NCI-H526 treated with DMSO at 0.1 percent for 48 hours (cell line): ENCODE measurements at places on chromosomes 6 and 20.

DNA sequence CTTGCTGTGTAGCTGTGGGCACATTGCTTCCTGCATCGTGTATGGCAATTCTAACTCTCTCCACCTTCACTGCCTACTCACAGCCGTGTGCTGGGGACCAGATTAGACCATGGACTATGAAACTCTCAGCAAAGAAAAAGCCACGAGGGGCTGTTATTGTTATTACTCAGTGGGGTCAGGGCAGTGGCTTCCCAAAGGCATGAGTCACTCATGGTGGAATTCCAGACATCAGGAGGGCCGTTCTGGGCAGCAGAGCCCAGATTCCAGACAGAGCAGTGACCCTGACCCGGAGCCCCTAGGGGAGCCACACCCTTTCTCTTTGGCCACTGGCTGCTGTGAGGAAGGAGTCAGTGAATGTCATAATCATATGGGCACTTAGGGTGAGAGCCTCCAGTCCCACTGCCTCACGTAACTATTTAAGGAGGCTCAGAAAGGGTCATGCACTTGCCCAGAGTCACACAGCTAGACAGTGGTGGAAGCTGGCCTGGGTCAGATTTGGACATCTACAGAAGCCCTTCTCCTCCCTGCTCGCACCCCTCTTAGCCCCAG lies 22.2 kb upstream of the CCN5 start:
- no peak for DNase-seq

DNA sequence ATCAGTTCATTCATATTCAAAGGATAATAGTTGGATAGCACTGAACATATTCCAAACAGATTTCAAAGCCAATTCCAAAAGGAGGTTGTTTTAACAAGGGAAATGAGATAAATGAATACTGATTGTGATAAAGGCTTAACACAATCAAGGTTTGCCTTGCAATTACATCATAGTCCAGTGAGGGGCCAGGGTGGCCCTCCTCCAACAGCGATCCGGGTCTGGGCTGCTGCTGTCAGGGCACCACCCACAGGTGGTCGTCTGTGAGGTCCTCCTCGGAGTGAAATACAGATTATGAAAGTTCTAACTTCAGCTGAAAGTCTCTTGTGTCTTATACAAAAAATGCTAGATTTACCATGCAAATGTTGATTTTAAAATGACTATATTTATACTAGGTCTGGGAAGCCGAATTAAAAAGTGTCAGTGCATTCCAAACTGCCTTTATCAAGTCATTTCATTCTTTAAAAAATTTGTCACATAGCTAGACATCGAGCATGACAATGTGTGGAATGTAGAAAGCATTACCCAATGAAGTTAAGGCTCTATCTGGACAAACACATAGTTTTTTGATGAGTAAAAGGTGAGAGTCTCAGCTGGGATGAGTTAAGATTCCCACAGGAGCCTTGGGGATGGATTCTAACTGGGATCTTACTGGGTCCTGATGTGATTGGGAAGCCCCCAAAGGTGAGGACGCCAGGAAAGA lies 65.9 kb upstream of the SLC22A23 start:
- DNase-seq: no peak

DNA sequence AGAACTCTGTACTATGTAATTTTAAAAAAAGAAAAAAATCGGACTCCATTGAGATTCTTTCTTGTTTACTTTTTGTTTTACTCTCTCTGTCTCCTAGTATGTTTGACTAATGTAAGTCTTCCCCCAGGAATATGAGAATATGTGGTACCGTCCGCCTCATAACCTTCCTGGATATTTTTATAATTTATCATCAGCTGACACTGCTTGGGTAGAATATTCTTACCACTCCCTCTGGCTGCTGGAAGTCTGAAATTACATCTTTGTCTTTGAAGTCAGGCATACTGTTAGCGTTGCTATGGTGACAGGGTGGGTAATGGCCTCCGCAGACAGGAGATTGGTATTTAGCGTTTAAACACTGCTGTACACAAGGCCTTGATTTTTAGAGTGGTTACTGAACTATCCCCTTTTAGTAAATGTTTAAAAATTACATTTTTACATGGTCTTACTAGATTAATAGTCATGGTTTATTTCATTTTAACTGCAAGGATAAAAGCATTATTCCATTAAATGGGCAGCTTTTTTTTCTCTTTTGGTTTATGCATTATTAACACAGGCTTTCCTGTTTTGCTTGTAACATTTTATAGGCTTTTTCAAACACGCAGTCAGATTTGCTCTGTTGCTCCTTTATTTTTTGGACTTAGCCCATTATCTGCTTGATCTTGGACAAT lies 176.4 kb downstream of the ARID1B start:
- peak; percentile 89 for DNase-seq

GRCh38 chr6:37507077-37507476 lies 7.4 kb upstream of the CCDC167 start:
- no peak for DNase-seq

DNA sequence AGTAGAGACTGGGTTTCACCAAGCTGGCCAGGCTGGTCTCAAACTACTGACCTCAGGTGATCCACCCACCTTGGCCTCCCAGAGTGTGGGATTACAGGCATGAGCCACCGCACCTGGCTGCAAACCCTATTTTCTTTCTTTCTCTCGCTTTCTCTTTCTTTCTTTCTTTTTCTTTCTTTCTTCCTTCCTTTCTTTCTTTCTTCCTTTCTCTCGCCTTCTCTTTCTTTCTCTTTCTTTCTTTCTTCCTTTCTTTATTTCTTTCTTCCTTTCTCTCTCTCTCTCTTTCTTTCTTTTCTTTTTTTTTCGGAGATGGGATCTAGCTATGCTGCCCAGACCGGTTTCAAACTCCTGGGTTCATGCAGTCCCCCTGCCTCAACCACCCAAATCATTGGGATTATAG lies 47.0 kb upstream of the TGM3 start:
- no peak for DNase-seq

- DNase-seq: no peak
Measured at GRCh38 chr20:8490076-8490830, 358.2 kb downstream of the PLCB1 start.

GRCh38 chr6:157867155-157867559 lies 44.1 kb downstream of the SNX9 start:
- DNase-seq: no peak

GRCh38 chr6:17703256-17703694 lies 3.5 kb downstream of the NUP153 start:
- DNase-seq: no peak

DNA sequence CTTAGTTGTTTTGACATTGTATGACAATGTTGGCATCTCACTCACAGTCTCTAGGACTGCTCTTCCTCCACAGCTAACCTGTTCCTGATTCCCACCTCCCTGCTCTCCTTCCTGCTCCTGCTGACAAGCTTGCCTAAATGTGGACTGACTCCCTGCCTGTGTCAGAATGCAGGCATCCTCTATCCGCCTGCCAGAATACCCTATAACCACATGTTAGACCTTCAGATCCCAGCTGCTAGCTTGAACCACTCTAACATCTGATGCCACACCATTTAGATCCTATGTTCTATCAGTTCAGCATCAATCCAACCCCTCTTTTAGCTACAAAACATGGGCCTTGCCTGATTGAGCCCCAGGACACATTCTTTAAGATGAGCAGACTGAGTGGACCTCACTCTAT lies 12.2 kb downstream of the FILIP1 start:
- no peak for DNase-seq

DNA sequence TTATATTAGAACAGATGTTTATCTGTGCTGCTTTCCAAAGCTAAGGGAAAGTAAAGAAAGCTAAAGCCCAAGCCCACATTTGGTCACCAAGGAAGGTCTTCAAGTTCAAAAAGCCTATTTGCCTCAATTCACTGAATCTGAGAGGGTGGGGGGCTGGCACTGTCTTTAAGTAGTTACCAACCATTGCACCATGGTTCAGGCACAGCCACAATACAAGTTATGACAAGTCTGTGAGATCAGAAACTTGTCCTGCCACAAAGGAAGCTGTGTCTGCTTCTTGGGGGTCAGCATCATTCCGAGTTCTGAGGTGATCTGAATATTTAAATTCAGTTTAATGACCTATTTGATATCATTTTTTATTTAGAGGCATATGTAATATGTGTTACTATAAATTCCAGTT lies 78.3 kb upstream of the OPRM1 start:
- no peak for DNase-seq

DNA sequence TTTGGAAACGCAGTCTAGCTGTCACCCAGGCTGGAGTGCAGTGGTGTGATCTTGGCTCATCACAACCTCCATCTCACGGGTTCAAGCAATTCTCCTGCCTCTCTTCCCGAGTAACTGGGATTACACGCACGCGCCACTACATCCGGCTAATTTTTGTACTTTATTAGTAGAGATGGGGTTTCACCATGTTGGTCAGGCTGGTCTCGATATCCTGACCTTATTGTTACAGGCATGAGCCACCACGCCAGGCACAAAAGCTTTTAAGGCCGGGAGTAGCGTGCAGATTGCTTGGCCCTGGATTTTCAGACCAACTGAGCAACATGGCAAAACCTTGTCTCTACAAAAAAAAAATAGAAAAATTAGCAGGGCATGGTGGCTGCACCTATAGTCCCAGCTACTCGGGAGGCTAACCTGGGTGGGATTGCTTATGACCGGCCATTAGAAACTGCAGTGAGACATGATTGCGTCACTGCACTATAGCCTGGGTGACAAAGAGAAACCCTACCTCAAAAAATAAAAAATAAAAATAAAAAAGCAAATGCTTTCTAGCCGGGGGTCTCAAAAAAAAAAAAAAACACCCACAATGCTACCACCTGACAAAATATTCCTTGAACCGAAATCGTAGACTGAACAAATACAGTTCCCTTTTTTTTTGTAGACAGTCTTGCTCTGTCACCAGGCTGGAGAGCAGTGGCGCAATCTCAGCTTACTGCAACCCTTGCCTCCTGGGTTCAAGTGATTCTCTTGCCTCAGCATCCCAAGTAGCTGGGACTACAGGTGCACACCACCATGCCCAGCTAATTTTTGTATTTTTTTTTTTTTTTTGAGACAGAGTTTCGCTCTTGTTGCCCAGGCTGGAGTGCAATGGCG lies 15.0 kb downstream of the RBM39 start:
- DNase-seq: no peak

DNA sequence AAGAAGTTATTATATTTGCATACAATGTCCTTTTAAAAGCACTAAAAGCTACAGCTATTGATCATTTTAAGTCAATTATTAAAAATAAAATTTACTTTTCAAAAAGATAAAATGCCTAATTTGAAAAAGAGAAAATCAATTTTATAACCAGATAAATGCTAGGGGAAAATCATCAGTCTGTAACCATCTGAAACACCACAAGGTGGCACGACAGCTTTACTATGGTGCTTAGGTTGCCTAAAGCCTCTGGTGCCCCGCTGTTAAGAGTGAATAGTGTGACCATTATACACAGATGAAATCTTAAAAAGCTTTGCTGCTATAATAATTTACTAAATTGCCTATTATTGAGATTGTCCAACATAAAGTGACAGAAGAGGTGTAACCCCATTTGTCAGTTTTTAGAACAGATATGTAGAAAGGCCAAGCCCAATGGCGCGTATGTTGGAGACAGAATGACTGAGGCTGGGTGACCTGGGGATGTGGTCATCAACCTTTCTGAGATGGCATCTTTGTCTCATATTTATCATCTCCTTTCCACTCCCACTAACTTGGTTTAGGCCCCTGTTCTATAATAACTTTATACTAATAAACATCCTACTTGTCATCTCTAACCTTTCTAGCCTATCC lies 100.8 kb downstream of the MOXD1 start:
- DNase-seq: no peak
